CD14-positive monocyte (primary cell): ENCODE measurements at places on chromosomes 6 and 20. TPM values are rescaled to one million over a fixed set of nuclear protein-coding genes. Genes with fewer than 3 reads are reported as not detected.

DNA sequence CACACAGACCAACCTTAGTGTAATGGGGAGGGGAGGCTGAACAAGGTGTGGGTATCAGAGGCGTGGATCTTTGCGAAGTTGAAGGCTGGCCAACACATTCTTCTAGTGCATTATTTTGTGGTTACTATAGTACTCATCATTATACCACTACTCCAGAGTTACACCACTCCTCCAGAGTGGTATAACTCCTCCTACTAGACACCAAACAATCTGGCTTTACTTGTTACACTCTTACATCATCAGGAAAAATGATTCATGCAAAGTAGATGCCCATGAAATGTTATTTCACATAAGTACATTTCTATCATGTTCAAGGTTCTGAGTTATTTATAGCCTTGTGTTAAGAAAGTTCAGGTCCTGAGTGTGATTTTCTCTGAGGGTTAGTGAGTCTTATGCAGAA, 443.1 kb upstream of the OPRM1 start:
- H3K27me3 ChIP-seq = no peaks in the 10 kb centered on the region
- H3K36me3 ChIP-seq = no peaks in the 10 kb centered on the region
- no peaks in the 10 kb centered on the region for H3K4me1 ChIP-seq
- H3K27ac ChIP-seq = no peak overlapping the region
- DNase-seq = no peak

GRCh38 chr6:143536461-143536865, 24.9 kb upstream of the FUCA2 start:
- H3K4me1 ChIP-seq = peaks cover 18% of the 10 kb centered on the region
- peak; percentile 43 for DNase-seq
- H3K4me3 ChIP-seq = peak overlapping the region; percentile 40
- no peaks in the 10 kb centered on the region for H3K36me3 ChIP-seq

DNA sequence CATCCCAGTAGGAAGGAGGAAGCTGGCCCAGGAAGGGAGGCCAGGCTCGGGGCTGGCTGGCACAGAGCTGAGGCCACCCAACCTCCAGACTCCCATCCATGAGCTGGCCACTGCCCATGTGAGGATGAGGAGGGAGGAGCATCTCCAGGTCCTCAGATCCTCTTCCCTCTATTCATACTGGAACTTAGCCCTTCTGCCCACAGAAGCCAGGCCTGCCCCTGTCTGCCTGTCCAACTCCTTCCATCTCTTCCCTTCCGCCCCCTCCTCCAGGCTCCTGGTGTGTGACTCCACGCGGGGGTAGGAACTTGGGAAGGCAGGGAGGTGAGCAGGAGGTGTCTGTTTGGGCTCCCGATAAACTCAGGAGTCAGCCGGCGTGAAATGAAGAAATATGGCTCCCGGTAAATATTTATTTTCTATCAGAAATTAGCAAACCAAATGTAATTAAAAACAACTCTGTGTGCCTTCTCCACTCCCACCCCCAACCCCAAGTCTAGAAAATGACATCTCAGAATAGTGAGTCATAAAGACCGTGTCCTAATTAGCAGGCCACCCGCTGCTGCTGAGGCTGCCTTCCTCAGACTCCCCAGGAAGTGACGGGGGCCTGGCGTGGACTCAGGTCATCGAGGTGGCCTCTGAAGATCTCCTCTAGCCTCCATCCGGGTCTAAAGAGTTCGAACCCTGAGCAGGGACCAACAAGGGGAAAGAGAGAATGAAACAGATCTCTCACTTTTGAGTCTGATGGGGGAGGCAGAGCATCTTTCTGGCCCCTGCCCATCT, 81.9 kb downstream of the MDGA1 start:
- no peak overlapping the region for H3K27ac ChIP-seq
- no peaks in the 10 kb centered on the region for H3K36me3 ChIP-seq
- no peak for DNase-seq
- H3K27me3 ChIP-seq = no peaks in the 10 kb centered on the region
- H3K4me3 ChIP-seq = no peak overlapping the region

DNA sequence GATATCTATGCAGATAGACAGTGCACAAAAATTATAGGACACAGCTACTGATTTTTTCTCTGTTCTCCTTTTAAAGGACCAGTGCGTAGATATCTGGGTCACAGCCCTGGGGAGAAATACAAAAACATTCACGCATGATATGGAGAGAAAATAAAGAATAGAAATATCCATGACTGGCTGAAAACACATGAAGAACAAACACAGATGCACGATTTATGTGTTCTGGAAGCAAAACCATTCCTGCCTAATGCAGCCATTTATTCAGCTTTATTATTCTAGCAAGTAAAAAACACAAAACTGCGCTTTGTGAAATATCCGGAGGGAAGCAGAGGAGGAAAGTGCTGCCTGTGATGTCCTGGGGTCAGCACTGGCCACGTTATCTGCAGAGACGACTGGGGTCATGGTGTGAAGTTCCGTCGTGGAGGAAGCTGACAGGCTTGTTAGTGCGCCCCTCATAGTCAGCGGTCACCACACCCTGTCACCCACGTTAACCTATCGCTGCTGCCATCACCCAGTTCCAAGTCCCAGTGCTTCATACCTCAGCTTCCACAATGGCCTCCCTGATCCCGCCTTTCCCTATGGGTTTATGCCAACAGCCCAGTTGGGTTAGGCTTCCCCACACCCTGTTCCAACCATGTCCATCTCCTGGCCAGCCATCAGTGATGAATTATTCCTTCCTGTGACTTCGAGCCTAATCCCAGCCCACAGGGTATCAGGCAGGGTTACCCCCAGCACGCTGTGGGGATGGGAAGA, 86.6 kb upstream of the RPS6KA2 start:
- no peaks in the 10 kb centered on the region for H3K4me1 ChIP-seq
- H3K36me3 ChIP-seq = no peaks in the 10 kb centered on the region
- H3K27ac ChIP-seq = no peak overlapping the region

GRCh38 chr6:16723826-16724225, 37.4 kb downstream of the ATXN1 start:
- peak; percentile 90 for DNase-seq
- H3K4me3 ChIP-seq = no peak overlapping the region
- H3K36me3 ChIP-seq = no peaks in the 10 kb centered on the region
- H3K27ac ChIP-seq = no peak overlapping the region

DNA sequence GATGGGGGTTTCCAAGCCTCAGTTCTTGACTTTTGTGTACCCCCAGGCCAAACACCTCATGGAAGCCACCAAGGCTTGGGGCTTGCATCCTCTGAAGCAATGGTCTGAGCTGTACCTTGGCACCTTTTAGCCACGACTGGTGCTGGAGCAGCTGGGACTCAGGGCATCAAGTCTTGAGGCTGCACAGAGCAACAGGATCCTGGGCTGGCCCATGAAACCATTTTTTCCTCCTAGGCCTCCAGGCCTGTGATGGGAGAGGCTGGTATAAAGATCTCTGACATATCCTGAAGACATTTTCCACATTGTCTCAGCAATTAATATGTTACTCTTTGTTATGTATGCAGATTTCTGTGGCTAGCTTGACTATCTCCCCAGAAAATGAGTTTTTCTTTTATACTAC, 269.1 kb upstream of the TBX18 start:
- no peak overlapping the region for H3K4me3 ChIP-seq
- no peak overlapping the region for H3K27ac ChIP-seq
- DNase-seq = no peak
- H3K36me3 ChIP-seq = no peaks in the 10 kb centered on the region
- no peaks in the 10 kb centered on the region for H3K4me1 ChIP-seq

DNA sequence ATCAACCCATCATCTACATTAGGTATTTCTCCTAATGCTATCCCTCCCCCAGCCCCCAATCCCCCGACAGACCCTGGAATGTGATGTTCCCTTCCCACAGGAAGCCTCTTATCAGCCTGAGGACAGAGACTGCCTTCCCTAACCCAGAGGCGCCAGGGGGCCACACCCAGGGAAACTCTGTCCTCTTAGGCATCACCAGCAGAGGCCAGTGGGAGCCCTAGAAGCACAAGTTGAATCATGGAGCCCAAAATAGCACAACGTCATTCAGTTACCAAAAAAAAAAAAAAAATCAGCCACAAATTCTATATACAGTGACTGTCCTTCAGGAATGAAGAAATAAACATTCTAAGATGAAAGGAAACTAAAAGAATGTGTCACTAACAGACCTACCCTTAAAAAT, 625.7 kb downstream of the TFAP2A start:
- H3K27ac ChIP-seq = no peak overlapping the region
- no peak for DNase-seq
- no peaks in the 10 kb centered on the region for H3K27me3 ChIP-seq
- H3K36me3 ChIP-seq = no peaks in the 10 kb centered on the region

GRCh38 chr6:140440223-140440835, 1065.9 kb upstream of the CITED2 start:
- H3K36me3 ChIP-seq = no peaks in the 10 kb centered on the region
- no peak overlapping the region for H3K4me3 ChIP-seq

GRCh38 chr6:169891421-169891820, 140.0 kb downstream of the ERMARD start:
- H3K4me1 ChIP-seq = no peaks in the 10 kb centered on the region
- H3K27me3 ChIP-seq = no peaks in the 10 kb centered on the region
- no peak overlapping the region for H3K27ac ChIP-seq
- no peak for DNase-seq
- no peak overlapping the region for H3K4me3 ChIP-seq

GRCh38 chr6:148177589-148178233, 164.9 kb upstream of the SASH1 start:
- no peak overlapping the region for H3K27ac ChIP-seq
- no peak overlapping the region for H3K4me3 ChIP-seq
- no peaks in the 10 kb centered on the region for H3K36me3 ChIP-seq

WFDC12 gene
- polyA plus RNA-seq = not detected

CD40 gene
- 26.1 TPM for polyA plus RNA-seq

PET117 gene
- polyA plus RNA-seq = 1.3 and 3.9 TPM in 2 replicates

TSHZ2 gene
- not detected in 2 replicates for polyA plus RNA-seq
